ENCODE measurements at places on chromosomes 5 and 9. TPM values are rescaled to one million over a fixed set of nuclear protein-coding genes. Genes with fewer than 3 reads are reported as not detected.

- no peaks in the 10 kb centered on the region for H3K4me1 ChIP-seq
- H3K4me3 ChIP-seq: no peak overlapping the region
- peaks cover 6% of the 10 kb centered on the region for H3K36me3 ChIP-seq
- H3K27ac ChIP-seq: no peak overlapping the region
- H3K27me3 ChIP-seq: no peaks in the 10 kb centered on the region
These were observed 42.6 kb downstream of the PRRT1B start for GRCh38 chr9:131587906-131588305.

DNA sequence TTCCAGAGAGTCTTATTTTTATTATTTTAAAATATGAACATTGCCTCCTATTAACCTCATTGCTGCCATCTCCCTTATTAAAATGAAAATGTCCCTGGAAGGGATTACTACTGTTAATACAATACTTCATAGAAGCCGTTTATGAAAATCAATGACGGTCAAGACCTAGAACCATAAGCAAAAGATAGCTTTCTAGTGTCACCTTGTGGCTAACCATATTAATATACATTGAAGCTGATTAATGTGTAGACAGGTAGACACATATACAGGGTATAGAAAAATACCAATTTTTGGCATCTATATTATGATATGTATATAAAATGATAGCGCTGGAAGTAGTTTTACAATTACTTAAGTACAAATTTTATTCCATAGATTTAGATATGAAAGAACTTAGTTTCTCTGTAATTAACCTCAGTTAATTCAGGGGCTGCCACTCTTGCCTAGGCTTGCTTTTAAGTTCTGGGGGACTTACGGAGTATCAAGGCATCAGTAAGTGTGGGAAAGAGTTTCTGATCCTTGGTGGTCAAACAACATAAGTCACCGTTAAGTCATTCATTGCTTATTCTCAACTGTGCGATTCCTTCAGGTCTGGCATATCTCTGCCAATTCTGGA is 2.5 kb upstream of the YTHDC2 start:
- peak overlapping the region; percentile 1 for H3K4me3 ChIP-seq
- peaks cover 24% of the 10 kb centered on the region for H3K27me3 ChIP-seq
- peaks cover 23% of the 10 kb centered on the region for H3K4me1 ChIP-seq
- no peaks in the 10 kb centered on the region for H3K36me3 ChIP-seq

- H3K36me3 ChIP-seq: peaks cover 9% of the 10 kb centered on the region
- no peaks in the 10 kb centered on the region for H3K4me1 ChIP-seq
- H3K4me3 ChIP-seq: peak overlapping the region; percentile 28
- no peak overlapping the region for H3K27ac ChIP-seq
- H3K27me3 ChIP-seq: no peaks in the 10 kb centered on the region
- DNase-seq: no peak
These were observed 5.9 kb downstream of the SLC23A1 start for GRCh38 chr5:139377226-139377625.

- no peaks in the 10 kb centered on the region for H3K36me3 ChIP-seq
- peak overlapping the region; percentile 84 for H3K4me3 ChIP-seq
- H3K4me1 ChIP-seq: peaks cover 15% of the 10 kb centered on the region
- peaks cover 3% of the 10 kb centered on the region for H3K27me3 ChIP-seq
These were observed 3.1 kb upstream of the VAV2 start for GRCh38 chr9:133995012-133995896.

DNA sequence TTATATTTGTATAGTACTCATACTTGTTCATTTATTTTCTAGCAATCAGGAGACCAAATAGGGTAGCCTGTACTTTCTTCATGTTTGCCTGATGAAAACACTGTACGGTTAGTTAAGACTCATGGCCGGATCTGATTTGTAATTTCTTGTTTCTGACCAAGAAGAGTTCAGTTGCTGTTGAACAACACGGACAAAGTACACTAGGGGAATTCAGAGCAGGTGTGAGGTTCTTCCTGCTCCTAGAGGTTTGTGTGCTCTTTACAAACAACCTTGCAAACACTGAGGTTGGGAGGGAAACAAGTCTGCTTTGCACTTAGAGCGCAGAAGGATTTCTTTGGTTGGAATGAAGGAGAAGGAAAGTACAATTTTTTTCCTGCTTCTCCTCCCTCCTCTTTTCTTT is 69.7 kb downstream of the TRIO start:
- no peaks in the 10 kb centered on the region for H3K27me3 ChIP-seq
- H3K4me1 ChIP-seq: peaks cover 33% of the 10 kb centered on the region
- H3K27ac ChIP-seq: no peak overlapping the region

DNA sequence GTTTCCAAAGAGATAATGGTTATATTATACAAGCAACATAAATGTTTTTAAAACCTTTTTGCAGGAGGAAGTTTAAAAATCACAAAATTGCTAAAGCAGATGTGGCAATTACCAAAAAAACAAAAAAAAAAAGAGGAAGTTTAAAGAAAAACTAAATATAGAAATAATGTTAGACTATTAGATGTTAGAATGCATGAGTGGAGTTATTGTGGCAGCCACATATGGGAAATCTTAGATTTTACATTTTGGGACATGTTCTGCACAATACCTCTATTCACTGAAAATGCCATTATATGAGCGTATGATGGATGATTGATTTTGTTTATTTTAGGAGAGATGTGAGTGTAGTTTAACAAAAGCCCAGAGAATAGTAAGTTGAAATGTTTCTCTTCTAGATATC is 31.2 kb upstream of the DTWD2 start:
- H3K36me3 ChIP-seq: no peaks in the 10 kb centered on the region
- DNase-seq: no peak
- H3K4me3 ChIP-seq: no peak overlapping the region
- no peak overlapping the region for H3K27ac ChIP-seq
- no peaks in the 10 kb centered on the region for H3K27me3 ChIP-seq
- H3K4me1 ChIP-seq: no peaks in the 10 kb centered on the region

DNA sequence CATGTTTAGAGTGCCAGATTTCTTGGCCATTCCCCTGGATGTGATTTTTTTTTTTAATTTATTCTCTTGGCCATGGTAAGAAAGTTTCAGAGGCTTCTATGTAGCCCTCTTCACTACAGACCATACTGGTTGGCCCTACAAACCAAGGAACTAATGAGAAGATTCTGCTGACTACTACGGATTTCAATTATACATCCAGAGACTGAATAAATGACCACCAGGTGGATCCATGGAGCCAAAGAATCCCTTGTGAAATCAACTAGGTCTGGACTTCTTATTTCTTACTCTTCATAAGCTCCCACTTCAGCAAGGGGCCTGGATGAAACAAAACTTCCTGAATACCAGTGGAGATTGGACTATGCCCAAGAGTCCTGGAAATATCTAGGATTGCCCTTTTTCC is 27.6 kb downstream of the ZNF622 start:
- no peak for DNase-seq
- no peak overlapping the region for H3K4me3 ChIP-seq
- no peak overlapping the region for H3K27ac ChIP-seq
- peaks cover 2% of the 10 kb centered on the region for H3K27me3 ChIP-seq

DNA sequence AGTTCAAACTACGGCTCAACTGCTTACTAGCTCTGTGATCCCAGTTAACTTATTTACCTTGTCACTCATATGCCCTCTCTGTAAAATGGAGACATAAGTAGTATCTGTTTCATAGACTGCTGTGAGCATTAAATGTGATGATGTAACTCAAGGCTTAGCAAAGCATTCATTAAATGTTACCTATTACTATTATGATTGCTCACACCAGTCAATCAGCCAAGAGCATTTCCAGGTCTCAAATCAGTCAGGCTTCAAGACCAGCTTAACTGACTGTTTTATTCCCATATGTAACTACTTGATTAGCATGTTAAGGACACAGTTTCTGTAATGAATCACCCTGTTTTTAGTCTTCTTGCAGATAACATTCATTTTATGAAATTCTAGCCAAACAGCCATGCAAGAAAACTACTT is 413.3 kb downstream of the MLLT3 start:
- H3K27ac ChIP-seq: no peak overlapping the region
- no peaks in the 10 kb centered on the region for H3K27me3 ChIP-seq
- no peaks in the 10 kb centered on the region for H3K4me1 ChIP-seq
- H3K4me3 ChIP-seq: no peak overlapping the region
- no peaks in the 10 kb centered on the region for H3K36me3 ChIP-seq
- no peak for DNase-seq

DNA sequence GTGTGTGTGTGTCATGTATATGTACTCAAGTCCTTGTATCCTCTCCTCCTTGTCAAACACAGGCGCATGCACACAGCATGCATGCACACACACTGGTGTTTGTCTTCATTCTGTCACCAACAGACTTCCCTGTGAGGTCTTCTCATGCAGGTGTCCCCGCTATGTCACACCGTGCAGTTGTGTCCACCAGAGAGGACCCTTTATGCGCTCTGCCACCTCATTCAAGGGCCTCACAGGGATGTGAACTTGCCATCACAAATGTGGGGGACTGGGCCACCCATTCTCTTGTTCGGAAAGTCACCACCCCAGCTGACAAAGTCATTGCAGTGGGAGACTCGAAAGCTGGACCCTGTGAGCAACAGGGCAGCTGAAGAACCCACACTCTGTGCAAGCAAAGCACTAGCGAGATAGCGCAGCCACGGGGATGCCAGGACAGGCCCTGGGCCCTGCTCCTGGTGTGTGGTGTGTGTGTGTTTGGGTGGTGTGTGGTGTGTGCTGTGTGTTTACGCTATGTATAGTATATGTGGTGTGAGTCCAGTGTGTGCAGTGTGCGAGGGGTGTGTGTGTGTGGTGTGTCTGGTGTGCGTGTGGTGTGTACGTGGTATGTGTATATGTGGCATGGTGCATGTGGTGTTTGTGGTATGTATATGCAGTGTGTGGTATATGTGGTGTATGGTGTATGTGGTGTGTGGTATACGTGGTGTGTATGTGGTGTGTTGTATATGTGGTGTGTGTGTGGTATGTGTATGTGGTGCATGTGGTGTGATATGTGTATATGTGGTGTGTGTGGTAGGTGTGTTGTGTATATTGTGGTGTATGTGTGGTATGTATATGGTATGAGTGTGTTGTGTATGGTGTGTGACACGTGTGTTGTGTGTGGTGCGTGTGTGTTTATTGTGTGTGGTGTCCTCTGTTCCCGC is 30.9 kb upstream of the NXNL2 start:
- no peaks in the 10 kb centered on the region for H3K27me3 ChIP-seq
- no peaks in the 10 kb centered on the region for H3K36me3 ChIP-seq
- no peak overlapping the region for H3K4me3 ChIP-seq
- H3K27ac ChIP-seq: no peak overlapping the region
- no peaks in the 10 kb centered on the region for H3K4me1 ChIP-seq

DNA sequence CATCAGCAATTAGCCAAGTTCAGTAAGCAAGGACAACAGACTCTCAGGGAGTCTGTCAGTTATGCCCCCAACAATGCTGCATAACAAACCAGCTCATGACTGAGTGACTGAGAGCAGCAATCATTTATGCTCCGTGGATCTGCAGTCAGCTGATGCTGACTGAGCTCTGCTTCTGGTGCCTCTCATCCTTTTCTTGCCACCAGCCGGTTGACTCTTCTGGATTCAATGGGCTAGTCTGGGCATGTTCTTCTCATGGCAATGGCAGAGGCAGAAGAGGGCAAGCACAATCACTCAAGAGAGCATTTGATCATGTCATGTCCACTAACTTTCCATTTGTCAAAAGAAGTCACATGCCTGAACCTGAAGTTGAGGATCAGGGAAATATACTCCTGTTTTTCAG is 157.0 kb upstream of the NTRK2 start:
- no peak overlapping the region for H3K4me3 ChIP-seq
- H3K36me3 ChIP-seq: no peaks in the 10 kb centered on the region
- H3K27me3 ChIP-seq: no peaks in the 10 kb centered on the region
- H3K27ac ChIP-seq: no peak overlapping the region
- no peaks in the 10 kb centered on the region for H3K4me1 ChIP-seq
- DNase-seq: no peak

DNA sequence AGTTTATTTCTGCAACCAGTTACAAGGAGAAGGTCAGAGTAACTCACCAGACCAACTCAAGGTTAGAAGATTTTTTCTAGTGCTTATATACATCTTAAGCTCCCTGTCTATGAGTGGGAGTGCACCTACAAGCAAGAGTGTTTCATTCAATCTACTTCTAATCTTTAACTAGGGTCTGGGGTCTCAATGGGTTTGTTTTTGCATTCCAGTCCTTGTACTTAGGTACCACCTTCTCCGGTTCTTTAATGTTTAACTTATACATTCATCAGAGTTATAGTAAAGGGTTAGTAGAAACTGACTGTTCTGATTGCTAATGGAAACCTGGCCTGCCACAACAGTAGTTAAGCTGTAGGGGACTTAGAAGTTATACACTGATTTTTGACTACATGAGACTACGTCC is 271.7 kb downstream of the HTR1A start:
- H3K4me1 ChIP-seq: no peaks in the 10 kb centered on the region
- no peak overlapping the region for H3K27ac ChIP-seq
- no peak for DNase-seq
- no peaks in the 10 kb centered on the region for H3K36me3 ChIP-seq

- H3K4me3 ChIP-seq: no peak overlapping the region
- no peaks in the 10 kb centered on the region for H3K27me3 ChIP-seq
These were observed 12.2 kb downstream of the CCNI2 start for GRCh38 chr5:132759114-132760048.

DNA sequence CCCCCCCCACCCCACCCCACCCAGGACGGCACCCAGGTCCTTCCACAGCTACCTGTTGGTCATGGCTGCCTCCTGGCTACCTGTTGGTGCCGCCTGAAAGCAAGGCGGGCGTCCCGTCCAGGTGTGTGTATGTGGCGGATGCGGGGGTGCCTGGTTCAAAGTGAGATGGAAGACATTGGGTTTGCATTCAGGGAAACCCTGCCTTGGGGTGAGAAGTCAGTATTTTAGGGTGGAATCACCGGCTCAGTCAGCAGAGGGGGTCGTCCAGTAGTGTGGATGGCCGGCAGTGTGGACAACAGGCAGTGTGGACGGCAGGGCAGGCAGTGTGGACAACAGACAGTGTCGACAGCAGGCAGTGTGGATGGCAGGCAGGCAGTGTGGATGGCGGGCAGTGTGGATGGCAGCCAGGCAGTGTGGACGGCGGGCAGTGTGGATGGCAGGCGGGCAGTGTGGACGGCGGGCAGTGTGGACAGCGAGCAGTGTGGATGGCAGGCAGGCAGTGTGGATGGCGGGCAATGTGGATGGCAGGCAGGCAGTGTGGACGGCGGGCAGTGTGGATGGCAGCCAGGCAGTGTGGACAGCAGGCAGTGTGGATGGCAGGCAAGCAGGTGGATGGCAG is 28.0 kb downstream of the NKD2 start:
- H3K4me1 ChIP-seq: peaks cover under 1% of the 10 kb centered on the region
- peaks cover 23% of the 10 kb centered on the region for H3K36me3 ChIP-seq
- DNase-seq: no peak
- no peak overlapping the region for H3K4me3 ChIP-seq
- H3K27me3 ChIP-seq: no peaks in the 10 kb centered on the region

GRCh38 chr9:89617978-89618377 is 13.2 kb downstream of the GADD45G start:
- H3K27ac ChIP-seq: no peak overlapping the region
- peaks cover 56% of the 10 kb centered on the region for H3K27me3 ChIP-seq
- H3K4me1 ChIP-seq: peaks cover 17% of the 10 kb centered on the region
- H3K4me3 ChIP-seq: no peak overlapping the region
- DNase-seq: no peak

IFNA13 gene
- not detected for total RNA-seq

PROB1 gene
- 2.2 TPM for total RNA-seq

GPR21 gene
- total RNA-seq: not detected

IGFBPL1 gene
- 63.8 TPM for total RNA-seq

VLDLR gene
- 20.3 TPM for total RNA-seq

All from neural crest cell (in vitro differentiated cells).